NCI-H82 (cell line): ENCODE measurements at places on chromosomes 5 and 9.
A peak's percentile ranks its signal among the peaks of the same experiment; 100 is the strongest.

- no peak for DNase-seq
Observed at GRCh38 chr5:61806491-61807020, 474.5 kb downstream of the ZSWIM6 start.

GRCh38 chr5:178432421-178433272 is 157.5 kb downstream of the COL23A1 start:
- no peak for DNase-seq

DNA sequence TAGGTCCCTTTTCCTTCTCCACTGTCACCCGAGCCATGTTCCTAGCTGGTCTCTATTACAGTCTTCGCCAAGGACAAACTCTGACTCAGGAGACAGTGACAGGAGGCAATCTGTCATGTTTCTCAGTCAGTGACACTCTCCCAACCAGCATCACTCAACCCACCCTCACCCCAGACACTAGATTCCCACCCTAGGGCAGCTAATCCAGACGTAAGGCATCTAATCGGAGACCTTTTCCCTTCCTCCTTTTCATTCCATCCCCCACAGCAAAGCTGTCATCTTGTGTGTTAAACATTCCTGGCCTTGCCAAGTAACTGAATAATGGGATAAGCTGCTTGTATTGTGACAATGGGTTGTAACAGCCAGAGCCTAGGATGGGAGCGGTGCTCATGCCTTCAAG is 95.2 kb downstream of the SNX18 start:
- peak; percentile 78 for DNase-seq

DNA sequence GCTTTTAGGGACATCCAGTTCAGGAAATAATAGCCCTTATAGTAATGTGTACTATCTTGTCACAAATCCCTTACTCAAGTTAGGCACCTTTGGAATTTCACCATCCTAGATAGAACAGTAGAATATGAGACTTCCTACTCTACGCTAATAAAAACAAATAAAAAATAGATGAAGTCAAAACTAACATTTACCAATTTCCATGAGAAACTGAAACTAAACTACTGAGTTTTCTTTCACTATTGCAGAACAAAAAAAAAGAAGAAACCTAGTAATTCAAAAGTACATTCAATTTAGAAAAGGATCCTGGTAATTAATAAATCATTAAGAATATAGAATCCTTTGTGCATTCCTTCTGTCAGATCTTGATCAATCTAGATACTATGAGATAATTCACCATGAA is 14.0 kb downstream of the STARD4 start:
- DNase-seq, result no peak

GRCh38 chr5:154642499-154643245 is 112.5 kb upstream of the LARP1 start:
- DNase-seq, result peak; percentile 28

DNA sequence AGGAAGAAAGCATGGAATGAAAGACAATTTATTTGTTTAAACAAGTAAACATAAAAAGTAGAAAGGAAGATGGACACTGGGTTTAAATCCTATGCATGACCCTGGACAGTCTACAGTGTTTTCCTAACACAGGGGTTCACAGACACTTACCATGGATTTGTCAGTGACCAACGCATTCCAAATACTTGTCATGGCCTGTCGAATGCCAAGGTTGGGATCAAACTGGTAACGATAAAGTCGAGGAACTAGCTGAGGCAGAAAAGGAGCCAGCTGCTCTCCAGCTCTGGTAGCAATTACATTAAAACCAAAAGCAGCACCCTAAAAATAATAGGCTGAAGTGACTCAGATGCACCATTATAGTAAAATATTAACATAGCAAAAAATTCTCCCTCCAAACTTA is 59.4 kb upstream of the OR2K2 start:
- no peak for DNase-seq

DNA sequence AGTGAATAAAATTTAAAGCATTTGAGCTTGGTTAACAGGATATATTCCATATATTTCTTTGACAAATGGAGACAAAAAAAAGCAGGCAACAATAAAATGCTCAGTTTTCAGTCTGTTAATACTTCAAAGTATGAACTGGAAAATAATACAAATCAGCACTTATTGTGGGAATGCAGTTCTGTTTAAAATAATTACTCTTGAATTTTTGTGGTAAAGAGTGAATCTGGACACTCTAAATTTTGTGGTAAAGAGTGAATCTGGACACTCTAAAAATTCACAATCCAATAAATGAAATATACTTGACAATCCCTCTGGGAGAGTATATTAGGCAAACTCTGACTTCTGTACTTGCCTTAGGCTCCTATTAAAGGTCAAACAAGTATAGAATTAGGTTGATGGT is 141.9 kb upstream of the RASA1 start:
- no peak for DNase-seq

GRCh38 chr5:116795189-116795588 is 220.6 kb upstream of the SEMA6A start:
- DNase-seq, result no peak

DNA sequence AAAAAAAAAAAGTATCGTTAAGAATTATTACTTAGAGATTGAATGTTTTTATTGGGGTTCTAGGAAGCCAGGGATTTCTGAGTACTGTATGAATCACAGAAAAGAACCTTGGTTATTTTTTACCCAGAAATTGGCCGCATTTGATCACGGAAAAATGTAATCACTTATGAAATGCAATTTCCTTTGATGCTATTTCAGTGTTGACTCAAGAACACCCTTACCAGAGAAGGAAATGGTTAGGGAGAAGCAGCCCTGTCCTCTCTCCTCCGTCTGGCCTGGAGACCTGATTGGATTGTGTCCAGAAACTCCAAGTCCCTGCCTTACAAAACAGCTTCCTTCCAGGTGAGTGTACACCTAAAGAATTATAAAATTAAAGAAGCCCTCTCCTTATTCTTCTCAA is 116.7 kb downstream of the MED10 start:
- DNase-seq, result no peak

DNA sequence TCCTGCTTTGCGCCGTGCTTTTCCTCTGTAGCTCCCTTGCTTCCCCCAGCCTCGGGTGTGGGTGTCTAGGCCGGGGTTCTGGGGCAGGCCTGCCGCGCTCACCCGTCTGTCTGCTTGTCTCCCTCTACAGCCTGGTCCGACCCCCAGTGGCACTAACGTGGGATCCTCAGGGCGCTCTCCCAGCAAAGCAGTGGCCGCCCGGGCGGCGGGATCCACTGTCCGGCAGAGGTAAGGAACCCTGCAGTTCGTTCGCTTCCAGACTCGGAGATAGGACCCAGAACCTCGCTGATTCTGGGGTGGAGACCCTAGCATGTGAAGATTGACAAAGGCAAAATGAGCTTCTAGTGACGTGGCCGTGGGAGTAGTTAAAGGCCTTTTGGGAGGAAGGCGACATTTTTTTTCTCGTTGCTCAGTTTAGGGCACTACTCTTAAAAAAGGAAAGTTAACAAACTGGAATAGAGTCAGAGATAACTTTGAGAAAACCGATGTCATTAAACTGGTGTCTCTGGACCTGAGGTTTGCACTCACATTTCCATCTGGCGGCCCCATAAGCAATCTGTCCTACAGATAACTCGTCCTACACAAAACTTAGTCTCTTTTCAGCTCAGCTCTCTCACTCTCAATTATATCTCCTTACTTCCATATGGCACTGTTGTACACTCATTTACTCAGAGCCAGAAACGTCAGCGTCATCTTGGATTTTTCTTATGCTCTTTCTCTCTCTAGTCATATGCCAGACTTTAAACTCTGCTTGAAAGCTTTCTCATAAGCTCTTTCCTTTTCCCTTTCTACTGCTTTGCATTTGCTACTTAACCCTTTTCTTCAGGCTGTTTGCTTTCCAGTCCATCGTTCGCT is 561 bp downstream of the SEC61B start:
- DNase-seq, result peak; percentile 14

DNA sequence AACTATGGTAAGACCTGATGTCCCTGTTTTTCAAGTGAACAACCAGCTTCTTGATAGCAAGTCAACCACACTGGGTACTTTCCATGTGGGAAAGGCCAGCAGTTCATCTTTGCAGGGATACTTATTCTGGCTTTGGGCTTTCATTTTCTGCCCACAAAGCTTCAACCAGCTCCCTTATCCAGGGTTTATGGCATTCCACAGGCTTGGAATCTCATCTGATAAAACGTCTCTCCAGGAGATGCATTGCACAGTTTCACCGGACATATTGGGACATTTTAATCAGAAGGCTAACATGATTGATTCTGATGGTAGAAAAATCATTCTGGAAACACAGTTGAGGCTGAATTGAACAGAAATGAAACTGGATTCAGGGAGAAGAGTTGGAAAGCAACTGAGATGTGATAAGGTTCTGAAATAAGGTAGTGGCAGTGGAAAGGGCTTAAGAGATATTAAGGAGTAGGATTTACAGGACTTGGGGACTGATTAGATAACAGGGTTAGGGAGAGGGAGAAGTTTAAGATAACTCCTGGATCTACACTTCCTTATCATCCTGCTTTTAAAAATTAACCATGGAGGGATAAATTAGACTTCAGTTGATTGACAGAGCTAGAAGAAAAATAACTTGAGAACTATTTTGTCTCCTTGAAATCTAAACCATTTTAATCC is 195.8 kb upstream of the FBXL7 start:
- DNase-seq, result peak; percentile 41
